ENCODE measurements at places on chromosomes 3 and 15.

- DNase-seq, result no peak
These were observed 143.2 kb upstream of the LIPC start for GRCh38 chr15:58288592-58288991.

DNA sequence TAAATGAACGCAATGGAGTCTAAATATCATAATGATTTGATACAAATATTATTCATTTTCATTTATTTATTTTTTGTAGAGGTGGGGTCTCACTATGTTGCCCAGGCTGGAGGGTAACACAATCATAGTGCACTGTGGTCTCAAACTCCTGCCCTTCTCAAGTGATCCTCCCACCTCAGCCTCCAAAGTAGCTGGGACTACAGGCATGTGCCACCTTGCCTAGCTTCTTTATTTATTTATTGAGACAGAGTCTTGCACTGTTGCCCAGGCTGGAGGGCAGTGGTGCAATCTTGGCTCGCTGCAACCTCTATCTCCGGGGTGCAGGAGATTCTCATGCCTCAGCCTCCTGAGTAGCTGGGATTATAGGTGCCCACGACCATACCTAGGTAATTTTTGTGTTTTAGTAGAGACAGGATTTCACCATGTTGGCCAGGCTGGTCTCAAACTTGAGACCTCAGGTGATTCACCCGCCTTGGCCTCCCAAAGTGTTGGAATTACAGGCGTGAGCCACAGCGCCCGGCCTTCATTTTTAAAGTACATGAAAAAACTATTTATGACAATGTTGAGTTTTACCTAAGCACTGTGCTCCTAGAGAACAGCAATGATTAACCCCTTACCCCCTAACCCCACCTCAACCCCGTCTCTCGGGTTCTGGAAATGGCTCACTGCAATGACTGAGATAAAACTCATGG, 4.0 kb upstream of the AEN start:
- no peak for DNase-seq

GRCh38 chr15:41883484-41883825, 10.4 kb downstream of the SPTBN5 start:
- DNase-seq, result no peak

- no peak for DNase-seq
These were observed 505.1 kb downstream of the CNTN4 start for GRCh38 chr3:2603692-2604289.

DNA sequence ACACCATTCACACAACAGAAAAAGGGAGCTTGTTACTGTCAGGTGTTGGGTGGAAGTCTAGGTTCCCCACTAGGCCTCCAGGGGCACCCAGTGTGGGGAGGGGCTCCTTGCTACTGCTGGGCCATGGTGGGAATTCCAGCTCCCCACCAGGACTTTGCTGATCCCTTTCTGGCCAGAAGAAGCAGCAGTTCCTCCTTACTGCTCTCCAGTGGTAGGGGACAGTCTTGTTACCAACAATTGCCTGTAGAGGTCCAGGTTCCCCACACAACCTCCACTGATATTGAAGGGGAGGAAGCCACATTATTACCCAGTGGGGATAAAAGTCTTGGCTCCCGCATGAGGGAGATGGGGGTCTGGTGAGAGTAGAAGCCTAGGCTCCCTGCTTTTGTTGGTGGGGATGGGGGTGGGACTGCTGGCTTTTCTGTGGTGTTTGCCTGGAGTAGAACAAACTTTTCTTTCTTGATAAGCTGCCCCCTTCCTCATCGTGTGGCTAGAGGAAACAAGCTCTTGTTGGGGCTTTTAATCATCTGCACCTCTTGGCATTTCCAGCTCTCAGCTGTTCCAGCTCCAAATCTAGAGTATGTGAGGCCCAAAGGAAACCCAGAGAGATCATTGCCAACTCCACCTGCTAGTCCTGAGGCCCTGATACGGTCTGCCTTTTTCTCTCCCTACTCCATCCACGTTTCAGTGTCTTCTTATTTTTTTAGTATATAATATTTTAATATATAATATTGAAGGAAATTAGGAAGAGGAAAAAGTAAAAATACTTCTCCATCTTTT, 824.2 kb downstream of the AGBL1 start:
- no peak for DNase-seq

- no peak for DNase-seq
These were observed 44.2 kb upstream of the GATA2 start for GRCh38 chr3:128537091-128537703.

DNA sequence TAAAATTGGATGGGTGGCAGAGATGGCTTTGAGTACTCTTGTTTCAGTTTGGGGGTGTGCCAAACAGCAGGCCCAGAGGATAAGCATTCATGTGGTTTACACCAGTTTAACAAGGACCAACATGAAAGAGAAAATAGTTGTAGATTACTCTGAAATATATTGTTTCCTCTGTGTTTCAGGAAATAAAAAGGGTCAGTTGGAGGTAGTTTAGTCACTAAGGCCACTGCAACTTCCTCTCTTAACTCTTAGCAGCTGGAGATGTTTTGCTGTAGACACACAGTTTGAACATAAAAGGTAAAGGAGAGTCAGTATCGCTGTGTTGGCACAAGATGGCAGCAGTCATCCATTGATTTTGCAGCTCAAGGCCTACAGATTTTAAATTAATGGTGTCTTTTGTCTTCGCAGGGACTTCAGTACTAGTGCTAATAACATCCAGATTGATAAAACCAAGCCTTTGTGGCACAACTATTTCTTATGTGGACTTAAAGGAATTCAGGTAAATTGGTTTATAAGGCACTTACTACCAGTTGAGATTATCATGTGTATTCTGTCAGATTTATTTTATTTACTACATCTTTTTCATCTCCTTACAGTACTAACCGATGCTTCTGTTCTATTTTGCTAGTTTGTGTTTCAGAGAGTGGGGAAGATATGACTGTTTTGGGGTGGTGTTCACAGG, 65.5 kb downstream of the GALK2 start:
- DNase-seq, result peak; percentile 21

DNA sequence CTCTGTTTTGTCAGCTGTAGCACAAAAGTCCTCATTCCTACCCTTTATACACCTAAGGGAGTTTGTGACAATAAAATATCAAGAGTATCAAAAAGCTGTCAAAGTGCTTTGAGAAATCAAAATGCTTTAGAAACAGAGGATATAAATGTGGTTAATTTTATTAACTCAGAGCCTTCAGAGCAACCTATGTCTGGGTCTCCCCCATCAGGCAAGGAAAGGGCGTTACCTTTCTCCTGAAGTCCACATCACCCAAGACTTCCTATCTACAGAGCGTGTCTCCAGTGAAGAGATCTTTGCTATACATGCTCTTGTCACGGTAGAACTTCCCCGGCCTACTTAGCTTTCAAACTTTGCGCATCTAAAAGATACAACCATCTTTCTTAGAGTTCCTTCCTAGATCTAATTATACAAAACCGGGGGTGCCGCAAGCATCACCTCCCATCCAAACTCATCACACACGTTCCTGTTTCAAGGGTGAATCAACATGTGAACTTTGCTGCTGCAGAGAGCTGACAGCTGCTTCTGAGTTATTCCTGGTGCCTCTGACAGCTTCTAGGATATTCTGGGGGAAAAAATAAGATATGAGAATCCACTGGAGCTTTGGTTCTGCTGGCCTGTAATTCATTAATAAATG, 93.0 kb downstream of the RARB start:
- DNase-seq, result no peak

GRCh38 chr15:70375586-70375985, 277.9 kb upstream of the TLE3 start:
- no peak for DNase-seq

DNA sequence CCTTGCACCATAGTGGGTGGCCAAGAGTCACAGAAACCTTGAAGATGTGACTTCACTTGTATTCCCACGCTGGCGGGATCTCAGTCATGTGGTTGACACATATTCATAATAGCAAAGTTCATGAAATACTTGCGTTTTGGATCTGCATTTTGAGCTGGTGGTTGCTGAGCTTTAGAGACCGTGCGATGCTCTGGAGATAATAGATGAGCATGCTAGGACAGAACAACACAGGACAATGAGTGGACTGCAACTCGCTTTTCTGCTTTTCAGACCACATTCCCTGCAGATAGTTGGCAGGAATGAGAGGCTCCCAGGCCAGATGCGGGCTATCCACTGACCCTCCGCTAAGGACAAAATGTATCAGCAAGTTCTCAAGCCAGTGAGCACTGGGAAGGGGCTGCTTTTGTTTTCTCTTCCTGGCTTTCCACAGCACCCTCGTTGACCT, 13.8 kb upstream of the STARD5 start:
- no peak for DNase-seq

- DNase-seq, result no peak
These were observed 643.0 kb upstream of the GOLIM4 start for GRCh38 chr3:168738527-168739325.

- no peak for DNase-seq
These were observed 58.6 kb downstream of the CACNA2D3 start for GRCh38 chr3:54180921-54181320.

DNA sequence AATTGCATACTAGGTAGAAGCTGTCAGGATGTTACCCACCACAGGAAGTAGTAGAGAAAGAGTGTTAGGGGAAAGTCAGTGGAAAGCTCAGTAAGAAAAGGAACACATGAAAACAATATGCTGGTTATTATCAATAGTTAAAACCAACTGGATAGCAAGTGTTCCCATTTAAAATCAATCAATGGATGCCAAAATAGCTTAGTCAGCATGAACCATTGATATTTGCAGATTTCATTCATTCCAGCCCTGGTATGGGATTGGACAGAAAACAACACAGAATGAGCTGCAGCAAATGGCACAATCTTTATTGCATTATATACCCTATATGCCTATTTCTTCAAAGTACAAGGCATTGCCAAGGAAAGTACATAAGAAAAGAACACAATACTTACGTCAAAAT, 293.7 kb downstream of the EPHA6 start:
- DNase-seq, result no peak

DNA sequence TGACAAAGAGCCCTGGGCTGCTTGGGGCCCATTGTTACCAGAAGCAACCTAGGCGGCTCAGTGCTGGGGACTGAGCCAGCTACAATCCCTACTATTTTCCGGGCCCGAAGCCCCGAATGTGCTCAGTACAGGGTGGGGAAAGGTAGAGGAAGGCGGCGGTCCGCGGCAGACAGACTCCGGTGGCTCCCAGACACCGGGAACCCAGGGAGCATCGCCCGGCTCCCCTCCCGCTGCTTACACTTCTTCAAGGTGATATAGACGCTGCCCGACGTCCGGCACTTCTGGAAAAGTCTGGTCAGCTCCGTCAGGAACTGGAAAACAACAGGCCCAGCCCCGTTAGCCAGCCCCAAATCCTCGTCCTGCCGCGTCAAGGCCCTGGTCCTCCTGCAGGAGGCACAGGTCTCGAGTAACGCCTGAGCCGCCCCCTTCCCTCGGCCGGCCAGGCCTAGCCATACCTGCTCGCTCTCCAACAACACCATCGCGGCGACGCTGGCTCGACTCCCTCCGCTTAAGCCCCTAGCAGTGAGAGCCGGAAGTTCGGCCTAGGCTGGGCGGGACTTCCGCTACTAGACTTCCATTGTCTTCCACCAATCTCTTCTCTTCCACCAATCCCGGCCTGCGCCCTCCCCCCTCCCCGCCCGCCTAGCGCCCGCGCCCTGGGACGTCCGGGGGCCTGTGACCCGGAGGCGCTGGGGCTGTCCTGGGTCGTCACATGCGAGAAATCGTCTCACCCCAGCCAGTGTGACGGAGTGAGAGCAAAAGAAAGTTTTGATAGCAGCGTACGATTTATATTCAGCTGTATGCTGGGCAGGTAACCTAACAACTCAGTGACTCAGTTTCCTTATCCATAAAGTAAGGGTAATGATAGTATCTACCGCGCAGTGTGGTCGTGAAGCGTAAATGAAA, at the start of gene SRP14:
Gene SRP14 (minus strand): TSS at position 544 of the 906 bp plus-strand sequence. CDS start 65 bp downstream, at position 479.
- DNase-seq, result peak; percentile 93

DNA sequence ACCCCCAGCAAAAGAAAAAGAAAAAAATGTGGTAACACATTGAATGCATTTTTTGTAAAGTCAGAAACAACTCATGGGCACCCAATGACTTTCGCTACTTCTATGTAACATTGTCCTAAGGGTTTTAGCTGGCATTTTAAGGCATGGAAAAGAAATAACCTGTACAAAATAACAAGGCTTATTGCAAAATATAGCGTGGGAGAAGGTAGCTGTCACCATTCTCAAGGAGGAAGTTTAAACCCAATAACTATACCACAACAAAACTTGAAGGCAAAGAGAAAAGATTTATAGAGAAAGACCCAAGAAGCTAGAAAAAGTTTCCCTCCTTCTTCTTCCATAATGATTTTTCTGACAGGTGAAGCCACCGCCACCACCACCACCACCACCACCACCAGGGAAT, 55.7 kb upstream of the ACP3 start:
- no peak for DNase-seq

- no peak for DNase-seq
These were observed 89.7 kb upstream of the PHLDB2 start for GRCh38 chr3:111769110-111769991.

DNA sequence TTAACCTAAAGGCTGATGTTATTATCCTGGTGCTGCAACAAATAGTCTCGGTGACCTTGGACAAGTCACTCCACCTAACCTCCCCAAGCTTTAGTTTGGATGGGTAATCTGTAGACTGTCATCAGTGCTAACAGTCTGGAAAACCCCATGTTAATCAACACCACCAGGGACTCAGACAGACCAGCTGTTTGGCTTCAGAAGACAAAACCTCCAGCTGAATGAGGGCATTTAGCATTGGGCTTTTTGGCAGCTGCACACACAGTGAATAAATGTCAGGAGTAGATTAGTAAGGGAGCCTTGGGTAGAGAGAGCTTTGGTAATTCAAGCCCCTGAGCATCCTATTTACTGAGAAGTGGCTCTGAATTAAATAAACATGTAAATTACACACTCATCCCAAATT, 24.9 kb upstream of the C3orf80 start:
- no peak for DNase-seq

GRCh38 chr3:66469220-66469640, 31.6 kb downstream of the LRIG1 start:
- no peak for DNase-seq

GRCh38 chr3:48135552-48136495, 52.4 kb downstream of the CDC25A start:
- no peak for DNase-seq

GRCh38 chr3:119643528-119643927, 16.9 kb downstream of the POPDC2 start:
- DNase-seq, result no peak

DNA sequence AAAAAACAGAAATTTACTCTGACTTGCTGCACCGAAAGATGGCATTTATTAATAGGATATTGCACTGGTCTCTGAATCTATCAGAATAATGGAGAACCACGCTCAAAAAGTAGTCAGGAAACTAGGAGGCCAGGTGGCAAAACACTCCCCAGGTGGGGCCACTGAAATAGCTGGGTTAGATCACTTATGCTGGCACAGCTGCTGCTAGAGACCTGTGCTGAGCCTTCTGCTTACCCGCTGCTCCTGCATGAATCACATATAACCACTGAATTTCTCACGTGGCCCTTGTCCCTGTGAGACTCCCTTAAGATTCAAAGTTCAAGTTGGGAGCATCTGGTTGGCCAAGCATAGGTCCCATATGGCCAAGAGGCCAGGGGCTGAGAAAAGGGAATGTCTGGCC, 66.0 kb upstream of the OXTR start:
- DNase-seq, result no peak

All from stimulated activated CD4-positive, alpha-beta T cell treated with anti-CD3 and anti-CD28 coated beads, Interleukin-4, amount 100 ng/mL, for 1 hour (primary cell).